ENCODE measurements at places on chromosomes 4 and X.
A peak's percentile ranks its signal among the peaks of the same experiment; 100 is the strongest.

GRCh38 chrX:13007519-13008188 lies 32.7 kb downstream of the TMSB4X start:
- no peak for DNase-seq

DNA sequence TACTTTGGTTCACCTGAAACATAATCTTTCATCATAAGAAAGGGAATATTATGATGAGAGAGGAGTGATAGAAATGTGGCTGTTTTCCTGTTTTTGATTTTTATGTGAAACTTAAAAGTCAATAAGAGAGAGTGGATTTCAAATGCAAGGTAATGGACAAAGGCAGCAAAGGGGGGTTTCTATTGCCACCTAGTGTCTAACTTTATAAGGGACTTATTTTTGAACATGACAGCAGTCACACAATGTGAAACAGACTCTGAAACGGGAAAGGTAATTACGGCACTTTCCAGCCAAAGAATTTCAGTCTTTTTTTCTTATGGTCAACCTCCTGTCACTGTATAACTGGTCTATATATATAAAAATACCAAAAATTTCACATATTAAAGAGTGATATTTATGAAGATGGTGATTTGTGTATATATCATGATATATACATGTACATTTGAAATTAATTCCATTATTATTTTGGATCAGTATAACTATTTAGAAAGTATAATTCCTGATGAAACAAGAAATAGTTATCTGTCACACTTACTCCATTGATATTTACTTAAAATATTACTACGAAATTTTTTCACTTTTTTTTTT lies 127.1 kb downstream of the FBXO8 start:
- no peak for DNase-seq

DNA sequence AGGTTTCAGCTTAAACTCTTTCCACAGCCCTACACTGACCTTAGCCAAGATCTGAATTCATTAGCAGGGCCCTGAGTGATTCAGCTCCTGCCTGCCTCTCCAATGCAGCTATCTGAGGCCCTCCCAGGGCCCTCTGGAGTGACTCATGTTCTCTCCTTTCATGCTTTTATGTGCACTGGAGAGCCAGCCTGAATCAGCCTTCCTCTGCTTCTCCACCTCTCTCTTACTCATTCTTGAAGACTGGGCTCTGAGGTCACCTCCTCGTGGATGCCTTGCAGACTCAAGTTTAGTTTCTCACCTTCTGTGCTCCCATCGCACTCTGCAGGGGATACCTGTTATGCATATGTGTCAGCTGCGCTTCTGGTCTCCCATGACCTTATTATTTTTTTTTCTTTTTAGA lies 3.1 kb upstream of the OCIAD2 start:
- DNase-seq: peak; percentile 15

DNA sequence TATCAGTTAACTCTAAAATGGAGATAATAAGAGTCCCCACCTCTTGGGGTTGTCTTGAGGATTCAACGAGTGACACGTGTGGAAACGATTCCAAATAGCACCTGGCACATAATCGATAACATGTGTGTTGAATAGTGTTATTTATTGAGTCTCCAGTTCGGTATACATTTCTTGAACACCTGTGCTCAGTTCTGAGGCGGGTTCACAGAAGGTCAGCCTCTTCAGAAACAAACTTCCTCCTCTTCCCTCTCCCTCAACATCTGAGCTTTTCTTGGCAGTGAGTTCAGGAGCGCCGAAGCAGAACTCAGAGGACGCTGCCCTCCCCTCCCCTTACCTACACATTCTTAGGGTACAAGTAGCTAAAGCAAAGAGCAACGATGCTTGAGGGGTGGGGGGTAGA lies 934 bp downstream of the PDHA1 start:
- DNase-seq: no peak

- no peak for DNase-seq
Observed at GRCh38 chr4:61771056-61771455, 570.9 kb downstream of the ADGRL3 start.

Measured in stimulated activated CD8-positive, alpha-beta memory T cell treated with anti-CD3 and anti-CD28 coated beads, Interleukin-7, amount 100 ng/mL, for 24 hours (primary cell).